Peyer's patch (tissue), 4 donors: ENCODE measurements at places on chromosomes 3 and 15.

DNA sequence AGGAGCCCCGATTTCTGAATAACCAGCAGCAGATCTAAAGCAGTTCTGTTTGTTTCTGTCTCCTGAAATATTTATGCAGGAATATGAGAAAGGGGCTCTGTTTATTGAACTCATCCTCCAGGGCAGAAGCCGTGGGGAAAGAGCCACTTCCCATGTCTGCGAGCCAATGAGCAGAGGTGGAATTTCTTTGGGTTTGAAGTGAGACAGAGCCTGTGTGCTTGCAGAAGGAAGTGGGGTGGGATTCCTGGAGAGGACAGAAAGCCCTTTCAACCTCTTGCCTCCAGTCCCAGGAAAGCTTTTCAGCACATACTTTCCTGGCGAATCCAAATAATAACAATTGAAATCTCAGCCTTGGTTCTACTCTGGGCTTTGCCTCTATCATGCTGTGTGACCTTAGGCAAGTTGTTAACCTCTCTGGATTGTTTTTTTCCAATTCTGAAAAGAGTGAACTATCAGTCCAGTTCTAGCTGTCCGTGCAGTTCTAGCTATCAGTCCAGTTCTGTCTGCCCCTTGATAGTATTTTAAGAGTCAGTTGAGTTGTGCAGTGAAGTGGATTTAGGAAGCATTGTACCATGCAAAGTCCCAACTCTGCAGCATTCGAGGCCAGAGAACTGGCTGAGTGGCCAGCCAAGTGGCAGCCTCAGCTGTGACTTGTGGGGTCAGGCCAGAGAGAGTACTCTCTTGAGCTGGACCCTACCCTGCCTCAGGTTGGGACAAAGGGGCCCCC is 15.9 kb downstream of the CORO2B start:
- DNase-seq = peak; percentile 2

GRCh38 chr3:165459111-165459510 is 262.9 kb upstream of the SLITRK3 start:
- DNase-seq = no peak

DNA sequence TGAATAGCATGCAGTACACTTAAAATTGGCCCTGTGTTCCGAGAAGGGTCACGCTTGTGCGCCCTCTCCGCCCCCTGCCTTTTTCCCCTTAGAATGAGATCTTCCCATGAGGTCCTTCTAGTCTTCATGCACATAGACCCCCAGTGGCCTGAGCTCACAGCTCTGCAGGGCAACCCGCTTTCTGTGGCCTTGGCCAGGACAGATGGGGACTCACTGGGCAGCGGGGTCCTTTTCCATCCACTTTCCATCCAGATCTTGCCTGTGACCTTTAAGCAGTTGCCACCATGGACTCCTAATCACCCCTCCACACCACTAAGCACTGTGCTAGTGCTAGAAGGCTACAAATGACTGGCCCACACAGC is 244.4 kb downstream of the UACA start:
- no peak for DNase-seq

DNA sequence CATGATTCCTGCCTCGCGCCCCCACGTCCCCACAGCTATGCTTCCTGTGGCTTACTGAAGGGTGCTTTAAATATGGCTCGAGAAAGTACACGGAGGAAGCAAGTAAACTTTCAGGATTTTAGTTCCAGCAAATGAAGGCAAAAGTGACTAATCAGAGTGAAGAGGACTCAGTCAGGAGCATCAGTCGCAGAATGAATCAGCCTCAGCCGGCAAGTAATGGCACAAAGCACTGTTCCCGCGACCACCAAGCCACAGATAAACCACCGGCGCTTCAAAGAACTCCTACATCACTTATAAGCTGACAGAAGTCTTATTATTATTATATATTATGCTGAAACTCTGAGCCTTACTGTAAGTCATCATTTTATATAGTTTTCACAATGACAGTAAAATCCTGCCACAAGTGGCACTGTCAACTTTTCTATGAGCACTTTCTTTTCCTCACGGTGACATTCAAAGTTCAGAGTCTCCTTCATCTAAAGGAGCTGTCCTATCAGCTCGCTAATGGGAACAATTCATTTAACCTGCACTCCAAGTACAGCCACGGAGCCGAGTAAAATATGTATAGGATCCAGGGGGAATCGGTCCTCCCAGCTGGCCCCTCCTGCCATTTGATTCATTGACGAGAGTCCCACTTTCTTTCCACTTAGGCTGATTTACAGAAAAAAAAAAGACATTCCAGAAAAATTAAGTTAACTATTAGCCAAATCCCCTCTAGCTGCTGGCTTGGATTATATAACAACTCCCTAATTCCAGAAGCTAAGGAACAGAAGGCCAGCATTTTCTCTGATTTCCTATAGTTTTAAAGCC is 217.0 kb upstream of the ICE2 start:
- no peak for DNase-seq

DNA sequence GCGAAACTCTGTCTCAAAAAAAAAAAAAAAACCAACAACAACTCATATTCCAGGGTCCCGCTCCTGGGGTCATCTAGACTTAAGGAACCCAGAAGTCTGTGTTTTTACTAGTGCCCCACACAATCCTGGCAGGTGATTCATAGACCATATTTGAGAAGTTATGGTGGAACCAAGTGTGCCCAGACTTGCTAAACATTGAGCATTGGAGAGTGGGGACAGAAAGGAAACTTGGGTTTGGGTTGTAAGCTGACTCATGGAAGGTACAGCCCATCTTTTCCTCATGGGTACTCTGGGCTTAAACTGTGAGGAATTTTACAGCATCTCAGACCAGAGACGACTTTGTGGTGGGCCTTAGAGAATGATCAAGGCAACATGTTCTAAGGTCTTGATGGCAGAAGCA is 18.3 kb upstream of the IGF2BP2 start:
- no peak for DNase-seq

DNA sequence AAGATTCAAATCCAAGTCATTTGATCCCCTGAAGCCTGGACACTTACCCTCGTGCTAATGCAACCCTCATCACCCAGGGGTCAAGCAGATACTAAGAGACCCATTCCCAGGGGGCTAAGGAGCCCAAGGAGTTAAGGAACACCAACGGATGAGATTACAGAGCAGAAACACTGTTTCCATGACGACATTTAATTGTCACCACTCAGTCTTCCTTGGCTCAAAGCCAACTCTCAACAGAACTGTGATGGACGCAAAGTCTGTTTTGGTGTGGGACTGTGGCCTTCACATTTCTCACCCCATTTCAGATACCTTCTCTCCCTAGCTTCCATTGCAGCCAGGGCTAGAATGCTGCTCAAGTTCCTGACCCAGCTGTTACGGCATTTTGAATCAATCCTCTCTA is 383.5 kb upstream of the WNT5A start:
- no peak for DNase-seq

- no peak for DNase-seq
These were observed 141.5 kb upstream of the TBL1XR1 start for GRCh38 chr3:177338697-177339219.

- DNase-seq = no peak
These were observed 71.4 kb downstream of the SMAD3 start for GRCh38 chr15:67136802-67137201.

- peak; percentile 57 for DNase-seq
These were observed 40.0 kb downstream of the FMN1 start for GRCh38 chr15:33154351-33155166.

- DNase-seq = no peak
These were observed 25.7 kb downstream of the ZMAT3 start for GRCh38 chr3:179045719-179046402.

- DNase-seq = peak; percentile 69
These were observed 85.7 kb upstream of the MYZAP start for GRCh38 chr15:57505949-57506391.
